ENCODE measurements at places on chromosomes 16 and 17. TPM values are rescaled to one million over a fixed set of nuclear protein-coding genes. Genes with fewer than 3 reads are reported as not detected.

- no peak for DNase-seq
Measured at GRCh38 chr16:2443555-2443954, 14.3 kb downstream of the CCNF start.

ZPBP2 gene
- not detected for total RNA-seq

C16orf86 gene
- 3.2 TPM for total RNA-seq

DNA sequence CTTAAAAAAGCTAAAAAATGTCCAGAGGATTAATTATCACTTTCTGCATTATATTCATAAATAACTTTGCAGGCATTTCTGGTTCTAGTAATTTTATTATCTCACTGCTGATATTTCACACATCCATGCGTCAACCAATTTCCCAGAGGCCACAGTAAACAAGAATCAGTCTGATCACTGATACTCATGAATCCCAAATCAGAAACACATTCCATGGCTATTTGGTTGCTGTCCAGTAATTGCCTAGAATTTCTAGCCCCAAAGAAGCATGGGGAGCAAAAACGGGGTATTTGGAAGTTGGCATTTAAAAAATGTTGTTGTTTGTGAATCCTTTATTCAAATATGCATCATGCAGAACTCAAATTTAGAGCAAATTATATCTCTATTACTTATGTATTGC is 244.8 kb downstream of the CDH8 start:
- no peak for DNase-seq

NUDT21 gene
- total RNA-seq = 62.1 TPM

DNA sequence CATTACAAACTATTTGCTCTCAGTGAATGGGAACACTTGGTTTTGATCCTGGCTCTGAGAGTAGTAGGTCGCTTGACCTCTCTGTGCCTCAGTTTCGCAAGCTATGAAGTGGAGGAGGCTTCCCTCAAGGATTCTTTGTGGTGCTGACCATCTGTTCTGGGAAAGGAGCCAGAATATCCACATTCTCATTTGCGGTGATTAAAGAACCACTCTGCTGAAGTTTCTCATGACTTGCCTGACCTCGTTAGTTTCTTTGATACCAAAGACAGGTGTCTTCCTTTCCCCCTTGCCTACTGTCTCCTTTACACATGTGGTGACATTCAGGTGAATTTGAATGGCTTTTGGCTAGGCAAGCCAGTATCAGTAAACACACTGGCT is 116.0 kb downstream of the SNX29 start:
- peak; percentile 37 for DNase-seq

Data from dermis microvascular lymphatic vessel endothelial cell (primary cell).